ENCODE measurements at places on chromosomes 2 and 18. TPM values are rescaled to one million over a fixed set of nuclear protein-coding genes. Genes with fewer than 3 reads are reported as not detected.

DNA sequence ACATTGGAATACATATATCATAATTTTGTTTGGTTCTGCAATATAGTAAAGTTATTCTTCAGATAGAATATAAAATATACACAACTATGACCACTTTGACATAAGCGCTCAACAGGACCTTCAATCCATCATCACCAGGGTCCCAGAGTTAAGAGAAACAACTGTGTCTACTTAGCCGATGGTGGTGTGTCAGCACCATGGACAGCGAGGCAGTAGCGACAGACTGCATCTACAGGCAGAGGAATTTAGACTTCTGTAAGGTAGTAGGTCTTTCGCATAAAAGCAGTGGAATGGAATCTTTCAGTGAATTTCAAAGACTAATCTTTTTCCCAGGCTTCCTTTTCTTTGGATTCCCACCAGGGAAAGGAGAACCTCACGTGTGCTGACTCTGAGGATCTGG is 20.5 kb upstream of the LRPPRC start:
- DNase-seq: peak; percentile 3

GRCh38 chr2:44244135-44244871 is 31.0 kb upstream of the SLC3A1 start:
- DNase-seq: peak; percentile 30

- DNase-seq: no peak
Measured at GRCh38 chr2:11573418-11574175, 39.8 kb downstream of the GREB1 start.

- DNase-seq: no peak
Measured at GRCh38 chr18:21047126-21047525, 64.5 kb downstream of the ROCK1 start.

Gene ACTR3
- 371 TPM for polyA plus RNA-seq

DNA sequence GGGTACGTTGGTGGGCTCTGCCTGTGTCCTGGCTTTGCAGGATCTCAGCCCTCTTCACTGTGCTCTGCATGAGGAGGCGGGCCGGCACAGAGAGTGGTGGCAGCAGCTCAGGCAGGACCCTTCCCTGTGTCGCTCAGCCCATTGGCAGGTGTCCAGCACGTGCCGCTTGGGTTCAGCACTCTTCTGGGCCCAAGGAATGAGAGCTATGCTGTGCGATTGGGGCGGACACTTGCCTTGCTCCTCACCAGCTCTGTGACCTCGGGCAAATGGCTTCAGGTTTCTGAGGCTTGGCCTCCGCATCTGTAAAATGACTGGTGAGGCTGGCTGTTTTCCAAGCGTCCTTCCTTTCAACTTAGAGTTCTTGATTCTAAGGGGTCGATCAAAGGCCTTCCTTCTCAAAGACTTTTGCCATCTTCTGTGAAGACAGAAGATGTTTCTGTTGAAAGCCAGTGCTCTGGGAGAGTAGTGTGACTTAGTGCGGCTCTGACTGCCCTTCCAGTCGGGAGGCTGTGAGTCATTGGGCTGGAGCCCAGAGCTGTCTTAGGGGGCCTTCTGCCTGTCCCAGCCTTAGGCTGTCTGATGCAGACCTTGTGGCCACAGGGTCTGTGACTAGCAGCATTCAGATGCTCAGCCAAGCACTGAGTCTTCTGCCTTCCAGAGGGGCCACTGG is 35.6 kb downstream of the GLI2 start:
- peak; percentile 72 for DNase-seq

Gene STK25
- 302 TPM for polyA plus RNA-seq

Gene EPAS1
- 522 TPM for polyA plus RNA-seq

GRCh38 chr18:49970319-49970718 is 157.0 kb upstream of the ACAA2 start:
- DNase-seq: no peak

DNA sequence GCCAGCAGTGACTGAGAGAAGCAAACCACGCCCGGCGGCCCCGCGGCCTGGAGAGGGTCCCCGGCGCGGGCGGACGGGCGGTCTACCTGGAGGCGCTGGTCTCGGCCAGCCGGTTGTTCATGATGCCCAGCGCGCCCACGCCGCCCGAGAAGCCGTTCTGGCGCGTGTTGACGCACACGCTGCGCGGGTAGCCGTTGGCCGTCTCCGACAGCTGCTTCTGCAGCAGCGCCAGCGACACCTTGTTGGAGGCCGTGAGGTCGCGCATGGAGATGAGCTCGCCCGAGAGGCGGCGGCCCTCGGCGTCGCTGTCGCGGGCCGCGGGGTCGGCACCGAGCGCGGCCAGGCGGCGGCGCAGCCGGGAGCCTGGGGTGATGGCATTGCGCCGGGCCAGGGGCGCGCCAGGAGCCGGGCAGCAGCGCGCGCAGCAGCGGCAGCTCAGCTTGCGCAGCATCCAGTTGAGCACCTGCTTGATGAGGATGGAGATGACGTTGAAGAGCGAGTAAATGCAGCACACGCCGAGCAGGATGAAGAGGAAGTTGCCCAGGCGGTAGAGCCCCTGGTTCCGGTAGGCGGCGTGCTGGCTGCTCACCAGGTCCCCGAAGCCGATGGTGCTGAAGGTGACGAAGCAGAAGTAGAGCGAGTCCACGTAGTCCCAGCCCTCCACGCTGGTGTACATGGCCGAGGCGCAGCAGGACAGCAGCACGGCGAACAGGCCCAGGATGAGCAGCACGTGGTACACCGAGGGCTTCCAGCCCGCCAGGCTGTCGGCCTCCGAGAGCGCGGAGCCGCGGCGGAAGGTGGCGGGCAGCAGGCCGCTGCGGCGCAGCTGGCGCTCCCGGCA is 118.1 kb downstream of the MSH2 start:
- DNase-seq: no peak

Gene LIMS2
- 8.7 TPM for polyA plus RNA-seq

DNA sequence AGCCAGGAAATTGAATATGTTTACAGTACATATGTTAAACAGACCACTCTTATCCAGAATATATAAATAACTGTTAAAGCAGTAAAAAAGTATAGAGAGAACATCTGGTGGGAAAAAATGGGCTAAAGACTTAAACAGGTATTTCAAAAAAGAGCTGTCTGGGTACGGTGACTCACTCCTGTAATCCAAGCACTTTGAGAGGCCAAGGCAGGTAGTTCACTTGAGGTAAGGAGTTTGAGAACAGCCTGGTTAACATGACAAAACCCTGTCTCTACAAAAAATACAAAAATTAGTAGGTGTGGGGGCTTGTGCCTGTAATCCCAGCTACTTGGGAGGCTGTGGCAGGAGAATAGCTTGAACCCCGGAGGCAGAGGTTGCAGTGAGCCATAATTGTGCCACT is 171.4 kb upstream of the FSIP2 start:
- DNase-seq: no peak

DNA sequence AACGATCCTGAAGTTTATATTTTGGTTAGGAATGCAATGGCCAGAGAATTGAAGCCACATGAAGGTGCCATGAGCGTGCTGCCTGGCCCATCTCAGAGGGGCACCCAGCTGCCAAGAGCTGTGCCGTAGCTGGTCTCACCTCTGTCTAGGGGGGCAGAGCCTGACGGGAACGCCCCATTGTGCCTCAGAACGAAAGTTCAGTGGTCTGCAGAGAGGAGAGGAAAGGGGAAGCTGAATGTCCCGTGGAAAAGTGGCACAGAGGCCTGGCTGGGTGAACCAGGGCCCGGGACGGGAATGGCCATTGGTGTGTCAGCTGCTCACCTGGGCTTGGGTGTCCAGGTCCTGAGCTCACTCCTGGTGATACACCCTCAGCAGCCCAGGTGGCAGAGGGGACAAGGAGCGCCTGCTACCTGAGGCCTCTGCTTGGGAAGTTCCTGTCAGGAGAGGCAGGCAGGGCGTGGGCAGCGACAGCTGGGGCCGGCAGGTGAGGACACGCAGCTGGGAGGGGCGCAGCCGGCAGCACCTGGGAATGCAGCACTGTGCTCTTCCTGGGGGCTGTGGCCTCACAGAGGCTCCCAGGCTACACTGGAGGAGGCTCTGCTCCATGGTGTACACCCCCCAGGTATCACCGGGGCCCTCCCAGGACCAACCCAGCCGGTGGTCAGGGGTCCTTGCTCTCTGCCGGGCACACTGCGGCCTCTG is 67.3 kb downstream of the PARD6G start:
- DNase-seq: no peak

DNA sequence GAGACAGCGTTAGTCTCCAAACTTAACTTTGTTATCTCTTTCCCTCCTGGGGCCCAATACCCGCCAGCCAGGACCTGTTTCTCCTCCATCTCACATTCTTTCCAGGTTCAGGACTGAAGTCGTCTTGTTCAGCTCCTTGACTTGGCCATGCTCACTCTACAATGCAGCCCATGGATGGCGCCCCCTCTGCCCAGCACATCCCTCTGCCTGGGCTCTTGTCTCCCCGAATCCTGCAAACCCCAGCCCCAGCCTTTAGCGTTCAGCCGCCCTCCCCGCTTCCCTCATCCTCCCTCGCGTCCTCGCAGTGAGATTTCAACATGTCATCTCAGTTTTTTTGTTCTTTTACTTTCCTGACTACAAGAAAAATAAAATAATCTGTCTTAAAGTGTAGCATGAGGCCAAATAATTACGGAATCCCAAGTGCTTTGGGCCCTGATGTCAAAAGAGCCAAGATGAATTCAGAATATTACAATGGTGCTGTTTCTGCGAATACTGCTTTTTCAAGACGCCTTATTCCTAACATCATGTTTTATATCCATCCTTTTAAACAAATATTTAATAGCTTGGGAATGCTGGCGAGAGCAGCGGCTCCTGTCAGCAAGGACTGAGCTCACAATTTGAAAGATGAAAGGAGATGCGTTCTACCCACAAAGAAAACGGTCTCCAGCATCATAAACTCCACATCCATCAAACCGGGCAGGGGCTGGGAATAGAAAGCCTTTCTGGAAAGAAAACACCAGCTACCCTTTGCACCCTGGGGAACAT is 1.0 kb downstream of the FAM178B start:
- no peak for DNase-seq

DNA sequence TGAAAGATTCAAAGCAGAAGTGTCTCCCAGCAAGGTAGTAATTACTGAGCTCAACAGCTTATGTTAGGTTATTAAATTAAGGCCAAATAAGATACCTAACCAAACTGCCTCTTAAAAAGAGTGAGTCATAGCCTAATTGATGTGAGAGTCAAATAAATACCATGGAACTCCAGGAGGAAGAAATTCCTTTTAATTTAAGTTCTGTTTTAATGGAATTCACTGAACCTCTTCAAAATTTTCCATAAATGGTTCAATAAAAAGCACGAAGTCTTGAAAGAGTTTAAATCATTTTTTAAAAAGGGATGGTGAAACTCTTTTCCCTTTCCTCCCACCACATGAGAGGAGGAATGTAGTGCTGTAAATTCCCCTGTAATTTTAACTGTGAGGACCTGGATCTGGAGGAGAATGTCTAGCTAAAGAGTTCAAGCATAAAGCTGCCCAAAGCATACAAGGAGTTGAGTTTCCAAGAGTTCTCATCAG is 180.8 kb upstream of the MMADHC start:
- no peak for DNase-seq

GRCh38 chr2:15730545-15731212 is 139.0 kb downstream of the DDX1 start:
- DNase-seq: peak; percentile 90

Gene ABCG8
- not detected for polyA plus RNA-seq

GRCh38 chr2:140348826-140349225 is 1568.6 kb upstream of the NXPH2 start:
- no peak for DNase-seq

Gene TUBA3E
- polyA plus RNA-seq: not detected

DNA sequence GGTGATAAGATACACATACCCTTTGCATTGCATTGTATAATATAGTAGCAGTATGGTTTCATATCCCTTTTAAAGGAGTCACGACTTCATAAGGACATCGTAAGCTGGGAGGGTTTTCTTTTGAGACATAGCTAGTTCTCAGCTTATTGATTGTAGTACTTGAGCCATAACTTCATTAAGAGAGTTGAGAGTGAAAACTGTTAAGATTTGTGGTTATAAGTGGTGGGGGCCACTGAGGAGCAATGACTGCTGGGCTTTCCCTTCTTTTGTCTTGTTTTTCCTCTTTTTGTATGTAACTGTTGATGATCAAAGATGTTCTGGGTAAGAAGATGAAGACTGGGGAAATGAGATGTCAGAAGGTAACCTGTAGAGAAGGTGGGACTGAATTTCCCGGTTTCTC is 11.0 kb downstream of the EIF5B start:
- DNase-seq: no peak

- no peak for DNase-seq
Measured at GRCh38 chr2:118856978-118857676, 9.7 kb upstream of the EN1 start.

DNA sequence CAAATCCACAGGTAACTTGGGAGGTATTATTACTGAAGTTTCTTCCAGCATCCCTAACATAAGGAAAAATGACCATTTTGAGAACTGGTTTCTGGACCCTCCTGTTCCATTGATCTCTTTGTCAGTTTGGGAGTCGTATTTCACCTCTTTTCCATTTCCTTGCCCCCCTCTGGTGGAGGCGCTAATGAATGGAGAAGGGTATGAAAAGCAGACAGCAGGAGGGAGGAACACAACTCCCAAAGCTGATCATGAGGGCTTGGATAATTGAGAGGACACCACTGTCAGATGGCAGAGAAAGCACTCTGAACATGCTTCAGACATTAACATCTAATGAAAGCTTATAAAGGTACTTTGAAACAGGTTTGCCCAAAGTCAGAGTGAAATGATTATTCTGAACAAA is 56.6 kb upstream of the TLK1 start:
- DNase-seq: no peak

Gene KCNJ3
- polyA plus RNA-seq: not detected

- DNase-seq: no peak
Measured at GRCh38 chr18:55243255-55243654, 284.0 kb upstream of the CCDC68 start.

DNA sequence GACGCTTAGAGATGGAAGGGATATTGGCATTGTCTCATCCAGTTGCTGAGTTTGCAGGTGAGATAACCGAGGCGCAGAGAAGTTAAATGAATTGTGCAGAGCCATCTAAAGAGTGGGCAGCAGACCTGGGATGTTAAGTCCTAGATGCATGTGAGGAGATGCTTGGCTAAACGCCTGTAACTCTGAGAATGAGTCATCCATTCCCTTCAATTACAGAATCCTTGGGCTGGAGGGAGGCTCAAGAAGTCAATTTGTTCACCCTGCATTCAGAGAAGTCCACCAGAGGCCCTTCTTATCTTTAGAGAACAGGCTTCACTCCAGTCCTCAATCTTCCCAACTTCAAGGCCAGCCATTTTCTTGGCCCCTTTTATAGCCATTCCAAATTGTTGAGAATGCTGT is 1.6 kb downstream of the EHD3 start:
- peak; percentile 78 for DNase-seq

- DNase-seq: no peak
Measured at GRCh38 chr2:149924549-149925213, 337.1 kb upstream of the MMADHC start.

Gene SOX11
- polyA plus RNA-seq: 2.8 TPM

Gene ABCA12
- 0.04 TPM for polyA plus RNA-seq
